GM04504 (cell line): ENCODE measurements at places on chromosomes 3 and 15.
A peak's percentile ranks its signal among the peaks of the same experiment; 100 is the strongest.

- no peak for DNase-seq
These were observed 19.2 kb downstream of the LYSMD2 start for GRCh38 chr15:51718219-51718618.

DNA sequence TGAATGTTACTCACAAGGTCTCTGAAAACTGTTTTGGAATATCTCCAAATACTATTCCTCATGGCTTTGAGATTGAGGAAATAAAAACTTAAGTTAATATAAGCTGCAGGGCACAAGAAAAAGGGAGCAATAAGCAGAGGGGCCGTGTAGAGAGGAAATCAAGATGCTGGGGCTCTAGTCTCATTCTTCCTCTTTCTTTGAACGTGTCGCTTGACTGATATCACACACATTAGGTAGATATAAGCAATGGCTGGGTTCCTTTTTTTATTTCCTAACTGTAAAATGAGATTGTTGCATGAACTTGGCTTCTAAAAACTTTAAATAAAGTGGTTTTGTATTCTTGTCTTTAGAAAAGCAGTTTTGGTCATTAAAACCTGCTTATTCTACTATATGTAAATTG is 326.7 kb upstream of the ROPN1 start:
- DNase-seq: no peak

DNA sequence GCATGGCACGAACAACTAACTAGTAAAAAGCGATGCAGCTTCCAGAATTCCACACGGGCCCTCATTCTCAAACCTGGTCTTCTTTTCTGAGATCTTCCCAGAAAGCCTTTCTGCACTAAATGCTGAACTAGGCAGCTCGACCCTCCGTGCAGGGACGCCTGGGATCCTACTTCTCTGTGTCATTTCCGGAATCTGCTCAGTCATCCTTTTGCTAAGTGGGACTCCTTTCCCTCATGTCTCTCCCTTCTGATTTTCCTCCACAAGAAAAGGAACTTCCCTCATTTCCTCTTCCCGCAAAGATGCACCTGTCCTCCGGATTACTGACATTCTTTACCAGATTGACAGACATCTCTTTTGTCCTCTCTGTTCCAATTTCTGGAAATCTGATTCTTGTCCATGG is 9.2 kb upstream of the HES1 start:
- DNase-seq: no peak

DNA sequence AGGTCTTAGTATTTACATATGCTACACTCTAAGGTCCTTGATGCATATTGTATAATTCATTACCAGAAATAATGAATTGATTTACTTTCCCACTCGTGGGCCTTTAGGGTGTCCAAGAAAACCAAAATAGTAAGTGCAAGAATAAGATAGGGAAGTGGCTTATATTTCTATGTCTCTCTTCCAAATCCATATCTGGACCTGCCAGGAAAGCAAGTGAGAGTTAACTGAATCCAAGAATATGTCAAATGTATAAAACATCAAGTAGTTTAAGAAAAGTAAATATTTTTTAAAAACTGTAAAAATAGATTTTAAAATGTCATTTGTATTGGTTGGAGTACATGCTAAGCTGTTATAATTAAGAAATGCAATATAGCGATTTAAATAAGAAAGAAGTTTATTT is 1072.1 kb downstream of the OTOL1 start:
- no peak for DNase-seq

DNA sequence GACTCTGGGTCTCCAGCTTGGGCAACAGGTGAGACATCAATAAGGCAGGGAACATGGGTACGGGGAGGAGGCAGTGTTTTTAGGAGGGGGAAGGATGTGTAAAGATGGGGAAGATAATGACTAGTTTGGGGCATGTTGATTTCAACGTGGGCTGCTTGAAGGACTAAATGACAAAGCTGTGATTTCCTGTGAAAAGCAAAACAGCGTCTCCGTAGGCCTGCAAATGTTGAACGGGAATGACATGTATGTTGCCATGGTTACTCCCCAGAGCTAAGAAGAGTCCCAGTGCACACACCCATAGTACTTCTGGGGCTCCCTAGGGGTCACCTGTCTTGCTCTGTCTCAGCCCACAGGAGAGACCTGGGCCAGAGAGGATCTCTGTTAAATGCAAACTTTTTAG is 71.3 kb upstream of the ETV5 start:
- DNase-seq: no peak

- no peak for DNase-seq
These were observed 64.7 kb downstream of the ADAMTS9 start for GRCh38 chr3:64623125-64623524.

DNA sequence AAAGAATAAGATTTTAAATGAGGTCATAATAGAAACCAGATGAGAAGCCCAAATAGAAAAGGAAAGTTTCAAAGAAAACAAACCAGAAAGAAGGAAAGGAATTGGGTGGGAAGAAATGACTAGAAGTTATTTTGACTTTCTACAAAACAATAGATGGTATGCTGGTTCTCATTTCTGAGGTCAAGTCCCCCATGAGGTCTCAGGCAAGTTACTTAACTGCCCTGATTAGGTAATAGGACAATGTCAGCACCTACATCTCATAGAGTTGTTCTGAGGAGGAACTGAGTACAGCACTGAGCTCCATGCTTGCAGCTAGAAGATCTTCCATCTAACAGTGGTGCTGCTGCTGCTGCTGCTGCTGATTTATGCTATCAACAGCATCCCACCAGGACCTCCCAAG is 185.9 kb downstream of the ERC2 start:
- no peak for DNase-seq

DNA sequence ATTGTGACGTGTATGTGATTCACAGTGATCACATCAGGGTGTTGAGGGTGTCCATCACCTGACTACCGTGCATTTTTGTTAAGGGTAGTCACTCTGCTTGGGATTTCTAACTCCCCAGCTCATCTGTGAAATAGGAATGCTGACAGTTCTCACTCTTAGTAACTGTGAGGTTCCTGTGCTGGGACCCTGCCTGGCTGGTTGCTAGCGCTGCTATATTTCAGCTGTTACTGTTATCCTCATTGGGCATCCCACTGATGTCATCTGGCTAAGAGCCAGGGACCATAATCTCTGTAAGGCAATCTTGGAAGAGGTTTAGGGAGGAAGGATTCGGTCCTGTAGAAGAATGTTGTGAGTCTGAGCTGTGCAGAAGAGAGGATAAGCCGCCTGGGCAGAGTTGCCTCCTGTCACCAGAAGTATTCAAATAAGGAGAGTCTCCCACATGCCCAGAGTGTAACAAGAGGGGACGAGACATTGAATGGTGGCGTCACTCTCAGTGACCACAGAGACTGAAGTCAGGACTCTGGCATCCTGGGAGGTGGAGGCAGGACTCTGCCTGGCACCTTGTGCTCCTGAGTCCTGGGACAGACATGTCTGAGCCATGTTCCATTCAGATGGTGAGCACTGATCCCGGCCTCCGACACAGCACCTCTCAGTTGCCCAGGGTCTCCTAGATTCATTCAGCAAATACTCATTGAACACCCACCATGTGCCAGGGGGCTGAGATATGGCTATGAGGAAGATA is 52.2 kb downstream of the FBLN2 start:
- peak; percentile 55 for DNase-seq
